ENCODE measurements at places on chromosomes 7 and 10.

- DNase-seq = peak; percentile 64
These were observed 1.1 kb downstream of the TRRAP start for GRCh38 chr7:98879198-98879978.

DNA sequence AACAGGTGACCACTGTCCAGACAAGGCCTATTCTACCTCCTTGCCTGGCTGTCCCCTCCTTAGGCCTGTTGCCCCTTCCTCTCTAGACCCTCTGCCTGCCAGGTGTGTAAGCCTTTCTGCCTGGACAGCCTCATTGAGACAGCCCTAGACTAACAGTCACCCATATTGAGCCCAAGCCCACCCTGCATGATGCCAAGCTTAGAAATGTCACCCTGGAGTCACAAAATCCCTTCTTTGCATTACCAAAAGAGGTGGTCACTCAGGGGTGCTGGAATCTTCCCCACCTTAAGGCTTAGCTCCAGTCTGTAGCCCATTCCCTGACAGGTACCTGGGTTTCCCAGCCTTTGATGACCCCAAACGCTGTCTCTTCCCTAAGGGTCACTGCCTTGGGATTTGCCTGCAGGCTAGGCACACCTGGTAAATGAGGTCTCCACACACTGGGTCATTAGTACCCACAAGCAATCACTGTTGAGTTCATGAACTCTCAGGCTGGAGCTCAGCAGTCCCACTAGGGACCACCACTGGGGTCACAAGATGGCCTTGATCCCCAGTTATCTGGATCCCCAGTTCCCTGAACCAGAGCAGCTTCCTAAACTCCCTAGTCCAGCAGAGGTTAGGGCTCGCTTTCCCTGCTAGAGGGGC, 54.9 kb upstream of the CAMK2B start:
- no peak for DNase-seq

DNA sequence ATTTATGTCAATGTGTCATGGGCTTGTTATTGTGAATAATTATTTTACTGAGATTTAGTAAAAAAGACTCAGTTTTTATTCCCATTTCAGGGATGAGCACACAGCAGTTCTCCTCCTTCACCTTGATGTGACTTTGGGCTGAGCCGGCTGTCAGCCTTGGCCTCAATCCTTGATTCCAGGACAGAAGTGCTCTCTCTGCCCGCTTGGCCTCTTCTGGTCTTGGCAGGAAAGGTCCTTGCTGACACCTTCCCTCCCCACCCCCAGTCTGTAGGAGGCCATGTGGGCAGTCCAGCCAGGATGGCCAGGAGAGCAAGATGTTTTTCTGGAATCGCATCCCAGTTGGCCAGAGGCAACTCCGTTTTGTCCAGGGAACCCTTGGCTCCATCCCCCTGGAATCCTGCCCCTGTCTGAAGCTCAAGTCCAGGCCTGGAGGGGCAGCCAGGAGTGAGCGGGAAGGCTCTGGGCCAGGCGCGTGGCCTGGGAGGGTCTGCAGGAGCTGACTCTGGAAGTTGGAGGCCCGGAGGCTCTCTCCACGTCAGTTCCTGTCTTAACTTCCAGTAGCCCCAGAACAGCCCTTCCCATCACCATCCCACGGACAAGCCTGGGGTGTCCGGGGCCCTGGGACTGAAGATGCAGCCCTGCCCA, 100.9 kb downstream of the PDGFA start:
- DNase-seq = peak; percentile 8

DNA sequence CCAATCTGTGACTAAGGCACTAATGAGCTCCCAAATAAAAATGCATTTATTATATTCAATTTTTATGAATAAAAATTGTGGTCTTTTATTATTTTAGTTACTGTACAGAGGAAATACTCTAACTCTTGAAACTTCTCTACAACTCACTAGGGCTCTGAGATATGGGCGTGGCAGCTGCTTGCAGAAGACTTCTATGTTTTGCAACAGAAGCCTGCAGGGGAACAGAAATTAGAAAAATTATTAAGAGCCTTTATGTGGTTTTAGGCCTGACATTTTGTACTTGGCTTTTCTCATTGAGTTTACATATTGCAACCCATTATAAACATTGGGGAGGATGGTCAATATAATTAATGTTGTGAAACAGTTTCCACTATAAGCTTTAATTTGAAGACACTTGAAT, 581.4 kb downstream of the TNS3 start:
- DNase-seq = no peak

- no peak for DNase-seq
These were observed 187.9 kb downstream of the PLXDC2 start for GRCh38 chr10:20004087-20004523.

- DNase-seq = peak; percentile 64
These were observed 5.5 kb upstream of the DUSP5 start for GRCh38 chr10:110492069-110492822.

Data from cerebellar cortex (tissue), 1 donor.